ENCODE measurements at places on chromosomes 12 and 14.

DNA sequence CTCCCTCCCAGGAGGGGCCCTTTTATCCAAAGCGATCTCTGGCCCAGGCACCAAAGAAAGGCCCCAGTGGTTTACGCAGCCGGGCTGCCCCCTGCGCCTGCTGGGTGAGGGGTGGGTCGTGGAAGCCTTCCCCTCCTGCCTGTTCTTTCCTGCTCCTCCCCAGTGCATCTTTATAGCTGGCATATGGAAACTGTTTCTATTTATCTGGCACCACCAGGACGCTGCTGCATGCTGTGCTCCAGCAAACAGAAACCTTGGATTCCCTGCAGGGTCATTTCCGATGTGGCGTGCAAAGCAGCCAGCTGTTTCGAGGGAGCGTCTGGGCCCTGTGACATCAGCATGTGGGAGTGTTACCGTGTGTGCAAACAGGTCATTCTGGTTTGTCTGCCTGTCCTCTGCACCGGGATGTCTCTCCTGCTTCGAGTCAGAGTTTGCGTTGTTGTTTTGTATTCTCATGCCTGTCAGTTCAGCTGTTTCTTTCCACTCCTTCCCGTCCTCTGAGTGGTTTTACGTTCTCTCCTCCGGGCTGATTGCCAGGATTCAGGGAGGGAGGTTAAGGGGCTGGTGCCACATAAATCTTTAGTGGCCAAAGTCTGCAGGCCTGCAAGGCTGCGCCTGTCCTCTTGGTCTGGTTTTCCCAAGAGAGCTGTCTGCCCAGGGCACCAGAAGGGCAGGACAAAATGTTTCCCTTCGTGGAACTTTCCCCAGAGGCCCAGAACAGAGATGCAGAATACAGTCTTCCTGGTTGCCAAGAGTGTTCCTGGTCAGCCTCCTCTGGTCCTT is 24.6 kb downstream of the TPCN1 start:
- DNase-seq = no peak

DNA sequence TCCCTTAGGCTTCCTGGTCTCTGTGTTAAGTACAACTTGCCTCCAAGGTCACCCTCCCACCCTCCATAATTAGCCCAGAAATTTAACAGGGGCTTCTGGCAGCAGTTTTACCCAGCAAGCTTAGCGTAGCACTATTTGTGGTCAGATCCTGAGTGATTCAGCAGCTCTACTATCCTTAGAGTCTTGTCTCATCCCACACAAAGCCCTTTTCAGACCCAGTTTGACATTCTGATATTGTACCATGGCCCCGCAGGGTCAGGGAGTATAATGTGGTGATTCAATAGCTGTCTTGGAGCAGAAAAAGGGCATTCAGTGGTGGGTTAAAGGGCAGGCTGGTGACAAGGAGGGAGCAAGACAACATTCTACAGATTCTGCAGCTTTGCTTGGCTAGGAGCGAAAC is 153.8 kb upstream of the DDHD1 start:
- no peak for DNase-seq

- DNase-seq = no peak
Measured at GRCh38 chr12:14892726-14893505, 7.3 kb upstream of the MGP start.

DNA sequence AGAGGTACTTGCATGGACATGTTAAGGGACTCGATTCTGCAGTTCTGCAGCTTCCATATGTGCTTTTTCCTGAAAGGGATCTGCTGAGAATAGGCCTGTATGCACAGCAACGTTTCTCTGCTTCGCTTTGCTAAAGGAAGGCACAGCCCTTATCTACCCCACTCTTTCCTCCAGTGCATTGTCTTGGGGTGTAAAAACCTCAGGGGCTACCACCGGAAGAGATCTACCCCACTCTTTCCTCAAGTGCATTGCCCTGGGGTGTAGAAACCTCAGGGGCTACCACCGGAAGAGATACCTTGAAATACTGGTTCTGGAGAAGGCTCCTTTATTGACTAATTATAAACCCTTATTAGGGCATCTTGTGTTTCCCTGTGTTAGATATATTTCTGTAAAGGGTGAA is 52.9 kb downstream of the SEL1L start:
- no peak for DNase-seq

DNA sequence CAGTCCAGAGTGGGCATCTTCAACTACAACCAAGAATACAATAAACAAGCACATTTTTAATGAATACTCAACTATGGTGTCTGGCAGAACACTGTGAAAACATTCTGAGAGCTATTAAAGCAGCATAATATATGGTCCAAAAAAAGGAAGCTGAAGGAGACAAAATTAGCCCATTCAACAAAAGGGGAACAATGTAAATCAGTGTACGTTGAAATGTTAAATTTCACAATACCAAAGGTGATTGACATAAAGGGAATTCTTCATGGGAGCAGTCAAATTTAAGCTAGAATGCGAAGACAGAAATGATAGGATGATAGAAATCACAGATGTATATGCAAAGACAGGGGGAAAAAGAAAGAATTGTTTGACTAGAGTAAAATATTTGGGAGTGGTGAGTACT is 41.3 kb upstream of the SYCP3 start:
- no peak for DNase-seq

DNA sequence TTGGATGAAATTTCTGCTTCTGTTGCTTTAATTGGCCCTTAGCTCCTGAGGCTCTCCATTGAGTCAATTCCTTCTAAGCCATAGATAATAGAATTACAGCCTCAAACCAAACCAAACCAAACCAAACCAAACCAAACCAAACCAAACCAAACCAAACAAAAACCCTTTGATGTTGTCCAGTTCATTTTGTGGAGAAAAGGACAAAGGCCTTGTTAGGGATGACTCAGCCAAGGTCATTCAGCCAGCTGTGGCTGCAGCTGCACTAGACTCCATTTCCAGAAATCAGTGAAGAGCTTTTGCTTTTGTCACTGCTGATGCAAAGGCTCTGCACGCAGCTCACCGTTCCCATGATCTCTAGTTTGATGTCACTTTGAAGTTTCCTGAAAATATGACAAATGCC is 82.2 kb upstream of the RMST start:
- no peak for DNase-seq

DNA sequence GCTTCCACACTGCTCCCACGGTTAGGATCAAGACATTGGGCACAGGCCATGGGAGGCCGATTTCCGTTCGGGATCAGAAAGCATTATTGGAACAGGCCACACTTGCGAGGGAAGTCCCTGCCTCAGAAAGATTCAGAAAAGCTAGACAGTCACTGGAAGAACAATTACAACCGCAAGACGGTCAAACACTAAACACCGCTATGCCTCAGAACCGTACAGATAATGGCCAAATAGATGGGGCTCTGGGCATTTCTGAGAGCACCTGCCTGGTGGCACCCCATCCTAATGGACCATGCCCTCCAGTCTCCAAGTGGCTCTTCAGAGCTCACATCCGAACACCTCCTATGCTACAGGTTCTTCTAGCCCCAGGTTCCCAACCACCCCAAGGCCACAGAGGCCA is 42.0 kb downstream of the SSH1 start:
- no peak for DNase-seq

DNA sequence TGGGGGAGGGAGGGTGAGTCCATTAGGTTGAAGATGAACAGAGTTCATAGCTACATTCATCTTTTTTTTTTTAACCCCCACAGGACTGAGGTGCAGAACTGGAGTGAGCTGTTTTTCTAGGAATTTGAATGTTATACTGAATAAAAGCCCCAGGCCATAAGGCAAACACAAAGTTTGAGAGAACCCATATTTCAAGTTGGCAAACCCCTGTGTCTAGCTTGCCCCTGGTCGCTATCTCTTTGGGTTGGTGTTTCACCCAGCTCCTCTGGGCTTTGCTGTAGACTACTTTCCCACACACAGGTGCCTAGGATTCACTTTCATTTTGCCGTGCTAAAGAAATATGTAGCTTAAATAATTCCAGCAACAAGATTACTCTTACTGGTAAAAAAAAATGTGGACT is 5.2 kb upstream of the LMO3 start:
- DNase-seq = no peak

DNA sequence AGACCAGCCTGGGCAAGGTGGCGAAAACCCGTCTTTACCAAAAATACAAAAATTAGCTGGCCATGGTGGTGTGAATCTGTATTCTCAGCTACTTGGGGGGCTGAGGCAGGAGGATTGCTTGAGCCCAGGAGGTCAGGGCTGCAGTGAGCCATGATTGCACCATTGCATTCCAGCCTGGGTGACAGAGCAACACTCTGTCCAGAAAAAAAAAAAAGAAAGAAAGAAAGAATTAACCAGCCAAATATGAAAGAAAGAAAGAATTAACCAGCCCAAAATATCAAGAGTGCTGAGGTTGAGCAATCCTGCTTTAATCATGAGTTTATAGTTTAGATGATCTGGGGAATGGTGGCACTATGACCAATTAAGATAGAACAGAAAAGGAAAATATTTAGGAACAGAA is 3.5 kb upstream of the ACTN1 start:
- no peak for DNase-seq

- peak; percentile 22 for DNase-seq
Measured at GRCh38 chr12:7937833-7938506, 2.0 kb upstream of the SLC2A3 start.

DNA sequence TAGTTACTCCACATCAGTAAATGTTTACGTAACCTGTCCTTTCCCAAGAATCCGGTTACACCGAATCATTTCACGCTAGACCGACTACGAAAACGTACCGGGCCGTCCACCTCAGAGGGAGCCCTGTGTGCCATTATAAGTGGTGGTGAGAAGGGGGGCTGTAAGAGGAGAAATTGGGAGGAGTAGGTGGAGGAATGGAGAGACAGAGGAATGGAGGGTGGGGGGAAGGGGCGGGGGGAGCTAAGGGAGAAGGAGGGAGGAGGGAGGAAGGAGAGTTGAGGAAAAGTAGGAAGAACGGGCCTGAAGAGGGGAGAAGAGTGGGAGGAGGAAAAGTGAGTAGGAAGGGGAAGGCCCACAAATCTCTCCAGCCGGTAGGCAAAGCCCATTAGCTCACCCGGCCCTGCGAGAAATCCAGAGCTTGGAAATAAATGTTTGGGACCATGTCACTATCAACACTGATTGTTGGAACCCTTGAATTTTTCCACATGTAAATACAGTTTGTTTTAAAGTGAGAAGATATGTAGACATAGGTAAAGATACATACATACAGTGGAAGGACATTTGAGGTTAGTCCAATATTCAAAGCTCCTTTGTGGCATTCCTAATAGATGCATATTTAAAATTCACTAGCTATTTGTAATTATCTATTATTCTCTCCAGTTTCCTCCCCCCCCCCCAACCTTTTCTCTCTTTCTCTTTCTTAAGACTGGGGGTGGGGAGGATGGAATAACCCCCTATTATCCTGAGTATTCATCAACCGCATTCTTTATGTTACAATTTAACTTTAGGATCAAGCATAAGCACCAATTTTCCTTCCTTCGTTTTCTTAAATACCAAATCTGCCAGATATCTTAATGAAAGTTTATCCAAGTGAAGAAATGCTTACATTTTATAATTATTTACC is 2.1 kb upstream of the FOXG1 start:
- no peak for DNase-seq

GRCh38 chr12:99985129-99985570 is 414 bp upstream of the ANKS1B start:
- DNase-seq = no peak

- DNase-seq = no peak
Measured at GRCh38 chr14:59481871-59482540, 2.2 kb downstream of the L3HYPDH start.

GRCh38 chr14:72990171-72990570 is 36.7 kb downstream of the ZFYVE1 start:
- no peak for DNase-seq

GRCh38 chr14:88668448-88669116 is 105.7 kb downstream of the ZC3H14 start:
- no peak for DNase-seq

DNA sequence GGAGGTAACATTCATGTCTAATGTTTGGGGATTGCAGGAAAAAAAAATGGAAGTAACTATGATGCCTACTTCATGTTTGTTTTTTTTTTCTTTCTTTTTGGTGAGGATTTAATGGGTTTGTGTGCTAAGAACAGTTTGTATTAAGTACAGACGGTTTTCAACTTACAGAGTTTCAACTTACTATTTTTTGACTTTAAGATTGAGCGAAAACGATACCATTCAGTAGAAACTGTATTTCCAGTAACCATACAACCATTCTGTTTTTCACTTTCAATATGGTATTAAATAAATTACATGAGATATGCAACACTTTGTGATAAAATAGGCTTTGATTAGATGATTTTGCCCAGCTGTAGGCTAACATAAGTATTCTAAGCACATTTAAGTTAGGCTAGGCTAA is 10.4 kb downstream of the TECPR2 start:
- no peak for DNase-seq

GRCh38 chr12:77606348-77606747 is 224.3 kb upstream of the NAV3 start:
- no peak for DNase-seq

Data from activated CD8-positive, alpha-beta memory T cell treated with anti-CD3 and anti-CD28 coated beads for 48 hours (primary cell).